ENCODE measurements at places on chromosomes 5 and 9.

GRCh38 chr5:75964008-75964407, 119.2 kb upstream of the SV2C start:
- no peak for DNase-seq

GRCh38 chr9:126401107-126401506, 74.5 kb downstream of the MVB12B start:
- no peak for DNase-seq

- DNase-seq, result no peak
Observed at GRCh38 chr5:103891151-103891550, 328.6 kb upstream of the NUDT12 start.

- no peak for DNase-seq
Observed at GRCh38 chr5:94793113-94793815, 174.8 kb downstream of the SLF1 start.

DNA sequence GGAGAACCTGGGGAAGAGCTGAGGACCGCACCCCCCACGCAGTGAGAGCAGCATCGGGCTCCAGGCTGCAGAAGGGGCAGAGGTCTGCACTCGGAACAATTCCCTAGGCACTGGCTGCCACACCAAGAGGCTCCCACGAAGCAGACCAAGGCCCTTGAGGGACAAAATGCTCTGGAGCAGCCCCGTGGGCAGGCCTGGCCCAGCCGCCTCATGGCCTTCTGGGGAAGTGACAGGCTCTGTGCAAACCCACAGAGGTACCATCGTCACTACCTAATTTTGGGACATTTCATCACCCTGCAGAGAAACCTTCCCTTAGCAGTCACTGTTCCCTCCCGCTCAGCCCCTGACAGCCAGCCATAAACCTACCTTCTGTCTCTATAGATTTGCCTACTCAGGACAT, 15.9 kb downstream of the FBXW5 start:
- no peak for DNase-seq

- peak; percentile 77 for DNase-seq
Observed at GRCh38 chr5:141664733-141665461, 13.7 kb upstream of the FCHSD1 start.

- no peak for DNase-seq
Observed at GRCh38 chr5:132445640-132445923, 45.0 kb downstream of the IRF1 start.

- no peak for DNase-seq
Observed at GRCh38 chr9:123378956-123379660, 23.1 kb downstream of the CRB2 start.

DNA sequence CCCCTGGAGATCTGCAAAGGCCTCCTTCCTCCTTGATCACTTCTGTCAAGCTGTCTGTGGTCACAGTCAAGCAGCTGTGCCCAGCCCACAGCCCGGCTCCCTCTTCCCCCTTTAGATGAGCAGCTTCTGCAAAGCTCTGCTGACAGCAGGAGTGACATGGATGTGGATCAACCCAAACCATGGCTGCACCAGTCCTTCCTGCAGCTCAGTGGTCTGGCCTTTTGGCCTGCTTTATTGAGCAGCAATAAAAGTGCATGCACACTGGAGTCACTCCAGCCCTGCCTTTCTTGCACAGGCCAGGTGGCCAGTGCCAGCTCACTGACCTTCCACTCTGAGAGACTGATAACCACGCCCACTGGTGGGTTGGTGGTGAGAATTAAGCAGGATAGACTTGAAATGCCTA, 91.3 kb upstream of the OTULINL start:
- DNase-seq, result no peak

DNA sequence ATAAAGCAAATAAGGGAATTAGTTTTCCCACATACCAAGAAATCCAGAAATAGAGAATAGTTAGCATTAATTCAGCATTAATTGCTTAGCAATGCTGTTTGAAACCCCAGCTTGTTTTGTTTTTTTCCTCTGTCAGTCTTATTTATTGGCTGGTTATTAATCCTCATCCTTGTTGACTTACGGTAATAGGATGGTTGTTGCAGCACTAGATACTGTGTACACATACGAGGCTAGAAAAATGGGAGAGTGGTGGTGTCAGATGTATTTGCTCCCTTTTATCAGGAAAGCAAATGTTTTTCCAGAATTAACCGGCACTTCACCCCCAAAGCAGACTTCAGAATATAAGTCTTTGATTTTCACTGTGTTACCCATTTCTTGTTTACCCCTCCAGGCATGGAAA, 60.4 kb downstream of the ERBIN start:
- DNase-seq, result no peak

DNA sequence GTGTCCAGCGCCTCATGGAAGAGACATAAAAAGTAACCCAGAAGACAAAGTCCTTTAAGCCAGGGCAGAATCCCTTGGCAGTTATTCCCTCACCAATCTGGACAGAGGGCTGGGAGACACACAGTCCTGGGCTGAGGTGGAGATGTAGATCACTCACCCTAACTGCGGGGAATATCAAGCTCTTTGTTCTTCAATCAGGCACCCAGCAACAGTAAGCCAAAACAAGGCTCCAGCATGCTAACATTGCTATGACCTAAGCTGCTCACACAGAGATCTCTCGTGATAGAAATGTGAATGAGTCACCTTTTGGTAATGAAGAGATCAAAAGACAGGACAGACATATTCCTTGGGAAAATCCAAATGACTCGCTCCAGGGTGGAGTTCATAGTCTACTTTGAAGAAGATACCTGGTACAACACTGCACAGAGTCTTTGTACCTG, 101.3 kb downstream of the FBN2 start:
- no peak for DNase-seq

- DNase-seq, result no peak
Observed at GRCh38 chr5:171537923-171538537, 118.6 kb downstream of the FGF18 start.

- DNase-seq, result no peak
Observed at GRCh38 chr5:148793261-148793660, 33.1 kb upstream of the ADRB2 start.

DNA sequence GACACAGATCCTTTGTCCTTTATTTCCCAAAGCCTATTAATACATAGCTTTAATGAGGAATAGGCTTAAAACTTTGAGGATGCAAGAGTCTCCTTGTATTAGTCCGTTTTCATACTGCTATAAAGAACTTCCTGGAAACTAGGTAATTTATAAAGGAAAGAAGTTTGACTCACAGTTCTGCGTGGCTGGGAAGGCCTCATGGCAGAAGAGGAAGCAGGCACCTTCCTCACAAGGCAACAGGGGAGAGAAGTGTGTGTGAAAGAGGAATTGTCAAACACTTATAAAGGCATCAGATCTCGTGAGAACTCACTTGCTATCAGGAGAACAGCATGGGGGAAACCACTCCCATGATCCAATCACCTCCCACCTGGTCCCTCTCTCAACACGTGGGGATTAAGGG, 5.4 kb upstream of the CLK4 start:
- DNase-seq, result no peak

DNA sequence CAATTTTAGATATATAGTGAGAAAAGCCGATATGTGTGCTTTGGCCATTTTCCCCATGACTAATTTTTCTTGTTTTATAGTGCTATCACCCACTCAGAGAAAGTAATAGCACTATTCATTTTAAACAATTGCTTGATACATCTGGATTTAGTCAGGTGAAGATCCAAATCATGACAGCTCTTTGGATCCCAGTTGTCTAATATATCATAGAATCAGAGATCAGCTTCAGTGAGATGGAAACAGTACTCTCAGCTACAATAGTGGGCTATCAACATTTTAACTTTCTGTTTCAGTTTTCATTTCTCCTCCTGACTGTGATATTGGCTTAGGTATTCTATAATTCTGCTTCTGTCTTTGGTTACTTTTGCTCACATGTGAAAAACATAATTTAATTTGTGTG, 38.7 kb downstream of the VCAN start:
- DNase-seq, result no peak

DNA sequence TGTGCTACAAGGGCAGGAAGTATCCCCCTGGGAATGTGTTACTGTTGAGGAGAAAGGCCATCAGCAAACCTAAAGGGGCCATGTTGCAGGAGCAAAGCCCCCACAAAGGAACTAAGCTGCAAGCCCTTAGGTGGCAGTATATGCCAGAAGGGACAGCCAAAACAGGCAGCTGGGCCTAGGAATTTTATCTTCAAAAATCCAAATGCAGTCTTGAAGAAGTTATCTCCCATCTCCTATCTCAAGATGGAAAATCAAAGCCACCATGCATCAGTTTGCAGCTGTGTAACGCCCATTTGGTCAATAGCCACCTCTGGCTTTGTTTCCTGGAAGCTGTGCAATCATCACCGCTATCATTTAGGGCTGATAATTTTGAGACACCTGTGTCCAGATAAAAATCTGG, 400.3 kb downstream of the ARHGEF28 start:
- peak; percentile 61 for DNase-seq

GRCh38 chr5:53815471-53815870, 255.0 kb downstream of the NDUFS4 start:
- no peak for DNase-seq

DNA sequence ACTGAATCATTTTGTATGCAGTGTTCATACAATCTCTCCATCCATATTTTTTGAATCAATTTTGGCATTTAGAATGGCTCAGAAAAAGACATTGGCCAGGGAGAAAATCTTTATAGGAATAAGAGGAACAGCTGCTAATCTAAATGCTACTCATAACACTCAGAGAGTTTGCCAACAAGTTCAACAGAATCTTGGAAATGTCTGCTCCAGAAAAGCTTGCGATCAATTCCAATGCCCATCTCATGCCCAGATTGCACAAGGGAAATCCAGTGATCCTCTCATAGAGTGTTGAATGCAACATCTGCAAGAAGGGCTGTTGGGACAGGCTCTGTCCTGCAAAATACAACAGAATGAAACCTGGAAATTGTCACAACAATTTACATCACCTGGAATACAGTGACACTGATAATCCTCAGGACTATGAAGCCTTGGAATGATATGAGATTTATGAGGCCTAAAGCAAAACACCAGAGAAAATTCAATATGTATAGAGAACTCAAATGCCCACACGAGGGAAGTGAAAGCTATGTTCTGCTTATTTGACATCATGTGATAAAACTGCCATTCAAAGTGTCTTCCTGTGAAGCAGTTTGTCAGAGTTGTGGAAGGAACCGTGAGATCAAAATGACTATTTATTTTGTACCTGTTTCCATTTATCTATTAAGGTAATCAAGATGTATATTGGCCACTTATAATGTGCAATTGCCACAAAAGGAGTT, 190.1 kb downstream of the PARP8 start:
- DNase-seq, result no peak

GRCh38 chr5:157559301-157559700, 16.3 kb downstream of the ADAM19 start:
- no peak for DNase-seq

- no peak for DNase-seq
Observed at GRCh38 chr5:88480245-88480644, 211.6 kb upstream of the TMEM161B start.

DNA sequence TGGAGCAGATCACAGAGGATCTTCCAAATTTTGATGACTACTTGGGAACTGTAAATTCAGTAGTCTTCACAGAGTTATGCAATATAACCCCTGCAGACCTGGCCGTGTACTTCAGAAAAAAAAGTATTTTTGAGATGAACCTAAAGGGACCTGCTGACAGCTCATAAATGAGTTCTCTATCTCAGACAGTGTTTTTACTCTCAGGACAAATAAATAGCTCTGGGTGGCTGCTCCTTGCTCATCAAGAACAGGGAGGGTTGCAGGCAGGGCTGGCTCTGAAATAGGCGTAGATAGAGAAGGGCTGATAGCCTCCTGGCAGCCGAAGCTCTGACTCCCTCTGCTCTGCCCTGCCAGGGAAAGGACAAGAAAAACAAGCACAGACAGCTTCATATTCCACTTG, 64.8 kb downstream of the PLAC8L1 start:
- no peak for DNase-seq

DNA sequence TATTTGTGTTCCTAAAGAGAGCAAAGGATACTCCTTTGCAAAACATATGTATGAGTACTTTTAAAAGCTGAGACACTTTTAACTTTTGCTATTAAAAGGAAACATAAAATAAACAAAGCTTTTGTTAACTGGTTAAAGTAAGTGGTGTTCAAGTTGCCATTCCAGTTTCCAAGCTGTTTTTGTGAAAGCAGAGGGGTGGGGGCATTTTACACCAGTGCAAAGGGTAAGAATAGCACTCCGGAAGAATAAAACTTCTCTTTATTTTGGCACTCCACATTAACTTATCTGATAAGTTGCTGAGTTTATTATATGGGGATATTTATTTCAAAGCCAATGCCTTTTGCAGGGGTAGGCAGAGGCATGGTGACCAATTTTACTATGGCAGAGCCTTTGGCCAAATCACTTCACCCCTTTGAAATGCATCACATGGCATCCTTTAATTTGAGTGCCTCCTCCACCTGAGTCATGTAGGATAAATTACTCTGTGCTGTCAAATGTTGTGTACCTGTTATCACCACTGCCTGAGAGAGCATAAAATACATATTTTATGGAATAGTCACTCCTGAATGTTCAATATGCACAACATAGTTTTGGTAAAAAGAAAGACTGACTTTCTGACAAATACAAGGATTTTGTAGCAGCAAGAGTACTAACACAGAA, 62.9 kb downstream of the MLLT3 start:
- no peak for DNase-seq

DNA sequence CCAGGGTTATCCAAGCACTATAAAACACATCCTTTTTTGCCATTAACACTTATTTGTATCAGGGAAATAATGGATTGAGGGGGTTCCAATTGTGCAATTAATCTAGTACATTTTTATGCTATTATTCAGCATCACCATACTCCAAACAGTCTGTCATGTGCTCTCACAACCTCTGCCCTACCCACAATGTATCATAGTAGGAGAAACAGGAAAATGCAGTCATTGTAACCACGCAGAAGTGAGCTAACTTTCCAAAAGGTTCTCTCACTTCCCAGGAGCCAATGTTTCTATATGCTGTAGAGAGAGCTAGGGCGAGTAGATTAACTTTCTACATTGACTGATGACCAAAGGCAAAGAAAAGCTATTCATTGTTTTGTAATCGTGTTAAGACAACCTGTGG, 29.8 kb downstream of the DAB2 start:
- DNase-seq, result no peak

- no peak for DNase-seq
Observed at GRCh38 chr9:124782661-124783574, 6.0 kb downstream of the OLFML2A start.

DNA sequence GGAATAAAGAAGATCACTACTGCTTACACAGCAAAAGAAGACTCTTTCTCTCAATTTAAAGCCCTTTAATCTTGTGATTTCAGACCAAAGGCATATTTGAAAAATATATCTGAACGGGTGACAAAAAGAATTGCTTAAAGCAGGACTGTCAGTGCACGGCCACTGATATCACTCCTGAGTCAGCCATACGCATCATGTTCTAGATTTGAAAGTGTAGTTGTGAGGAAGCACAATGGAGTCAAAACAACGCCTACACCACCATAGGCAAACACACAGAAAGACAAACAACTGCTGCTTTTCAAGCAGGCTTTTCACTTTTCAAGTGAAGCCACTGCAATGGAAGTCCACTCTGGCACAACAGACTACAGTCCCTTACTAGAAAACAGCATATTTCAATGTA, 141.7 kb downstream of the AUH start:
- DNase-seq, result no peak

DNA sequence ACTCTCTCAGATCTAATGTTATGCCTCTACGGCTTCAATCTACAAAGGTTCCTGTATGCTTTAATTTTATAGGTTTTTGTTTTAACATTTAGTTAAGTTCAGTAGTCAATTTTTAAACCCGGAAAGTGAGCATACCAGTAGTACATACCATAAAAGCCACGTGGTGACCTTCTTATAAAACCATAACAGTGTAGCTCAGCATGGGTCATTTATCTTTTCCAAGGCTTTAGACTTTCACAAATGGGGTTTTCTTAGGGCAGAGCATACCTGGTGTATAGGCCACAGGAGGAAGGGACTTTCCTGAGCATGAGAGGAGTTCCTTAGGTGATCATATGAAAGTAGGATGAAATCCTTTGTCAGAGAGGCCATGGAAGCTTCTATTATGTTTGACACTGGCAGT, 23.2 kb downstream of the ECM2 start:
- DNase-seq, result no peak
